ENCODE measurements at places on chromosomes 11 and 22.

DNA sequence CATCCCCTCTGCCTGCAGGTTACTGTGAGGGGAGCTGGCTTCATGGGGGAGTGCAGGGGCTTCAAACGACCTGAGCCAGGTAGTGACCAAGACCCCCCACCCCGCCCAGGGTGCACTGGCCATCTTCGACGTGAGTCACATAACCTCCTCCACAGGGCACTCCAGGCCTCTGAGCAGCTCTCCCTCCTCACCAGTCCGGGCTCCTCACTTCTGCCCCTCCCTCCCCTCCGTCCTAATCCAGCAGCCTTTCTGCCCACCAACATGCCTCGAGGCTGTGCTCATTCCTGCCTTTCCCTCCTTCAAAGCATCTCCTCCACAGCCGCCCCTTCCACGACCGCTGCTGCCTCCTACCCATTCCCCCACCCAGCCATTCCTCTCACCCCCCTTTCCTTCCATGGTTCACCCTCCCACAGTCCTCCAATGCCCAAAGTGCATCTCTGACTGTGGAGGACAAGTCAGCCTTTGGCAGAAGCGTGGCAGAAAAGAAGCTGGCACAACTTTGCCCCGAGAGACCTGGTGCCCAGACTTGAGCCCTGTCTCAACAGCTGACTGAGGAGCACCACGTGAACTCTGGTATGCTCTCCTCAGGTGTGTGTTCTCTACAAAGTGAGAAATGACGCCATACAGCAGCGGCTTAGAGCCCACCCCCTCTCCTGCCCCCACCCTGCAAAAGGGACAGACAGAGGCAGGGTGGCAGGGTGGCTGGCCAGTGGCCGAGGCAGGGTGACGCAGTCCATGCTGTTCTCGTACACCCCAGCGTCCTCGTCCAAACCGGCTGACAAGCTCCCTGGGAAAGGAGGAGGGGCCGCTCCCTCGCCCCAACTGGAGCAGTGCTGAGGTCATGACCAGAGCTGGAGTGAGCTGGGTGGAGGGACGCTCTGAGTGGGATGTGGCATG, 30.4 kb downstream of the OPCML start:
- no peak for DNase-seq

GRCh38 chr11:25163421-25163820, 666.6 kb downstream of the LUZP2 start:
- no peak for DNase-seq

GRCh38 chr11:26947904-26948639, 45.8 kb upstream of the FIBIN start:
- DNase-seq: no peak

GRCh38 chr11:3194016-3194816, 24.4 kb downstream of the MRGPRG start:
- no peak for DNase-seq

GRCh38 chr11:57432149-57432561, 5.2 kb upstream of the SLC43A3 start:
- no peak for DNase-seq

DNA sequence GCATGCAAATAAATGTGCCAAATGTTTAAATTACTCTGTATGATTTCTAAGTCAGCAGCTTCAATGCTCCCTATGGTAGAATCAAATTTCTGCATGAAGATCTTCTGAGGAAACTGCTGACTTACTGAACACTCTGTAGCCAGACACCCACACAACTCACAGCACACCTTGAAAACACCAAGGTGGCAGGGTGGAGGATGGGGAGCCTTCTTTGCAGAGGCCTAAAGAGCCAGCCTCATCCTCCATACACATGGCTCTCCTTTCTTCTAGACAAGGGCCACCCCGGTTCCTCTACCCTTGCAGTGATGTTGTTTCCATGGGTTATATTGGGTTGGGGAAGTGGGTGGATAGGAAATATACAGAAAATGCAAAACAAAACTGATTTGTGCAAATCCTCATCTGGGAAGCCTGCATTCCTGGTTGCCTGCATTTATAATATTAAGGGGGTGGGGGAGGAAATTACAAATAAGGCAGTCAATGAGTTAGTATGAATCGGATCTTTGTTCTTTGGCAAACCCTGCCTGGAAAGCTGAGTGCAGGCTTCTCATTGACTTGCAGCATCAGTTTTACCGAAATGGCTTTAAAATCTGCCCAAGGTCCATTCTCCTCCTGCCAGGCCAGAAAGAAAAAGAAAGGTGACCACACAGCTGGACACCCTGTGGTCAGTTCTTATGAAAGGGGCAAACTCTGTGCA, 15.8 kb upstream of the ETS1 start:
- DNase-seq: no peak

GRCh38 chr11:4095509-4096230, 1.1 kb downstream of the RRM1 start:
- no peak for DNase-seq

- DNase-seq: no peak
Measured at GRCh38 chr11:62805961-62806441, 761 bp upstream of the NXF1 start.

DNA sequence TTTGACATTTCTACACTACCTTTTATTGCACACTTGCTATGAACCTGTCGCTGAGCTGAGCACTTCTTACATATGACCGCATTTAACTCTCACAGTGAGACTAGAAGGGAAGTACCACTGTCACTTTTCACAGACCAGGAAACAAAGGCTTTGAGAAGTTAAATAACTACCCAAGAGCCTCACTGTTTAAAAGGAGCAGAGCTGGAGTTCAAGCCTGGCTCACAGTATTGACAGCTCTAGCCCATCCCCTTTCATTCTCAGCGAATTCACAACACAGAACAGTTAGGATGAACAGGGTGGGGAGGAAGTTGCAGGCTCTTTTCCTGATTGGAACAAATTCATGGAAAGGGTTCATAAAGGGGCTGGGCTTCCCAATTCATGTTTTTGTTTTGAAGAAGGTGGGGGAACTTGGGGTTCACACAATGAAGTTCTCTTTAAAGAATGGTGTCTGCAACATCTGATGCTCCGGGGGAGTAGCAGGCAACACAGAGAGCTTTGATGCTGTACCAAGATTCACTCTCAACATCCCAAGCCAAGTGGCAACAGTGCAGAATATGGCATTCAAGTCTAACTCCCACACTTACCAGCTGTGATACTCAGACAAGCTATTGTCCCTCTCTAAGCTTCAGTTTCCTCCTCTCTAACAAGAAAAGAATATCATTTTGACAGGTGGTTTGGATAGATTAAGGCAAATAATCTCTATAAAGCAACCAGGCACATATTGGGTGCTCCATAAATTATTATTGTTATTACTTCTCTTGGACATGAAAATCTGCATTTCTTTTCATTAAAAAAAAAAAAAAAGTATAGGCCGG, 17.2 kb downstream of the SCGB1A1 start:
- DNase-seq: no peak

- DNase-seq: no peak
Measured at GRCh38 chr11:1078191-1078601, 3.5 kb downstream of the MUC2 start.

DNA sequence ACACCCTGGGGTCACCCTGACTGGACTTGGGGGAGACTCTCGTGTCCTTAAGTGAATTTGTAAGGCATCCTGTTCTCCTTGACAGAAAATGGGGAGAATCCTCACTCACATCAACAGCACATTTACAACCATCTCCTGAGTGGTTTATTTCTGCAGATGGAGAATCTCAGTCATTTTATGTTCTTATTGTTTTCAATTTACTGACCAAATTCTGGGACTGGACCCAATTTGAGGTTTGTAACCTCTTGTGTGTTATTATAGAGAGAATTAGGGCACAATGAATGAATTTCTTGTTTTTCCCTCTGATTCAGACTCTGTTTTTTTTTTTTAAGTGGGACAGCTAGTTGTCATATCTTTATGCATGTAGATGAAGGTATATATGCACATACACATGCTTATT, 104.9 kb downstream of the ADAMTS15 start:
- DNase-seq: no peak

DNA sequence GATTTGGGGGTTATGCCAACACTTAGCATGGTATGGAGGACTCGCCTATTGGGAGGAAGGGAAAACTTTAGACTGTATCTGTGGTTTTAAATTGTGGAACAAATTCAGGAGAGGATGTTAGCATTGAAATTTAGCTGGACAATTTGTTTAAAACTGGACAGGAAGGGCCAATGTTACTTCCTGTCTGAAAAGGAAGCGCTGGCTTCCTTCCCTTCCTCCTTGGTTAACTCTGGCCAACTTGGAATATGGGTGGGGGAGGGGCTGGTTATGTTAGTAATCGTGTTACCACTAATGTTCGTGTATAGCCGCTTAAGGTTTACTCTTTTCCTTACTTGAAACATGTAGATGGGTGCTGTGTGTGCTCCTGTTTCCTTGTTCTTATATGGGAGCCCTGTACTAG, 13.9 kb downstream of the CTNND1 start:
- no peak for DNase-seq

DNA sequence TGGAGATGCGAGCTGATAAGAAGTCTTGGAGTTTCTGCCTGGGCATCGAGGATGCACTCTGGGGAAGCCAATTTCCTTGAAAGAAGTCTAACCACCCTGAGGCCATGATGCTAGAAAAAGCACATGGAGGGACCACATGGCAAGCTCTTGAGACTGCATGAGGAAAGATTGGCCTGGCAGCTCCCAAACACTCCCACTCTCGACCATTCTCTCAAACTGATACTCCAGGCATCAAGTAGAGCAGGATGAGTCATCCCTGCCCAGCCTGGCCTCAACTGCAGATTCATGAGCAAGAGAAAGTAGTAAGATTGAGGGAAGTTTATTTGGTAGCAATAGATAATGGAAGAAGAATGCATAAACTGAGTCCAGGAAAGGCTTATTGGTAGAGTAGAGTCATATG, 194.3 kb downstream of the KIF18A start:
- no peak for DNase-seq

DNA sequence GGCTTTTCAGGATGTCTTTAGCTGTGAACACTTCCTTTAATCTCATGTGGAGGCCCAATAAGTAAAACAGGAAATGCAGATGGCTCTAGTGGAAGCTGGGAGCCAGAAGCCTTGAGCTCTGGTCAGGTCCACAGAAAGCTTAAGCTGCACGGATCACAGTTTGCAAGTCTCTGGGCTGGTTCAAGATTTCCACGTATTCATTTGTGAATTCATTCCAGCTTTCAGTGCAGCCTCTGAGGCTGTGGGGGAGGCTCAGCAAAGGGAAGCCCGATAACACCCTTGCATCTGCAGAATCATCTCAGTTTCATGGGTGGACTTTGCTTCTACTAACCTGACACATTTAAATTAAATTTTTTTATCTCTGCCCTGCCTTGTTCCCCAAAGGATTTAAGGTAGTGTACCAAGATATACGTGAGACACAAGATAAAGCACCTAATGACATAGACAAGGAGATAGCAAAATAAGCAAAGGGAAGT, 65.6 kb downstream of the ISX start:
- DNase-seq: no peak

DNA sequence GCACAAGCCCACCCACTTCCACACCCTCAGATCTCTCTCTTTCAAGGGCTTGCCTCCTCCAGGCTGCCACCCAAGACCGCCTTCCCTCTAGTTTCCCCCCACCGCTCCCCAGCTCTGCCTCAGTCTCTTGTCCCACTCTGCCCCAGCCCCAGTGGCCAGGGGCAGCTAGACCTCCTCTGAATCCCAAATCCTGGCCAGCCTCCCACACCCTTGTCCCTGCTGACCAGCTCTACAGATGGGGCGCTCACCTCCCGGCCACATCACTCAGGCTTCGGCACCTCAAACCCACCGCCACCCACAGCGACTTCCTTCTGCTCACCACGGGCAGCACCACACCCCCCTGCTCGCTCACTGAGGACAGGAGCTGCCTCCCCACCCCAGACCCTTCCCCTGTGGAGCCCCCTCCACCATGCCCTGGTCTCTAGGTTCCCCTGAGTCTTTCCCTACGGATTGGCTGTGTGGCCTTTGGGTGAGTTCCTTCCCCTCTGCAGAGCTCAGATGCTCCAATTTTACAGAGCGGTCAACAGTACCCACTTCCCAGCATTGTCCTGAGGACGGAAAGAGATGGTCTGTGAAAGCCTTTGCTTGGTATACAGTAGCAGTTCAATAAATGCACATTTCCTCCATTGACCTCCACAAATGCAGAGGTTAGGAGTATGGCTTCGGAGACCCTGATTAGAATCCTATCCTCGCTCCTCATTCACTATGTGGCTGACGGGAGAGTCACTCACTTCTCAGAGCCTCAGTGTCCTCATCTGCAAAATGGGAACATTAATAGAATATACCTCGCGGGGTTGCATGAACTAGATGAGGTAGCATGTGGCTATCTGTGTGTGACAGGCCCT, 11.5 kb upstream of the SPI1 start:
- DNase-seq: no peak

DNA sequence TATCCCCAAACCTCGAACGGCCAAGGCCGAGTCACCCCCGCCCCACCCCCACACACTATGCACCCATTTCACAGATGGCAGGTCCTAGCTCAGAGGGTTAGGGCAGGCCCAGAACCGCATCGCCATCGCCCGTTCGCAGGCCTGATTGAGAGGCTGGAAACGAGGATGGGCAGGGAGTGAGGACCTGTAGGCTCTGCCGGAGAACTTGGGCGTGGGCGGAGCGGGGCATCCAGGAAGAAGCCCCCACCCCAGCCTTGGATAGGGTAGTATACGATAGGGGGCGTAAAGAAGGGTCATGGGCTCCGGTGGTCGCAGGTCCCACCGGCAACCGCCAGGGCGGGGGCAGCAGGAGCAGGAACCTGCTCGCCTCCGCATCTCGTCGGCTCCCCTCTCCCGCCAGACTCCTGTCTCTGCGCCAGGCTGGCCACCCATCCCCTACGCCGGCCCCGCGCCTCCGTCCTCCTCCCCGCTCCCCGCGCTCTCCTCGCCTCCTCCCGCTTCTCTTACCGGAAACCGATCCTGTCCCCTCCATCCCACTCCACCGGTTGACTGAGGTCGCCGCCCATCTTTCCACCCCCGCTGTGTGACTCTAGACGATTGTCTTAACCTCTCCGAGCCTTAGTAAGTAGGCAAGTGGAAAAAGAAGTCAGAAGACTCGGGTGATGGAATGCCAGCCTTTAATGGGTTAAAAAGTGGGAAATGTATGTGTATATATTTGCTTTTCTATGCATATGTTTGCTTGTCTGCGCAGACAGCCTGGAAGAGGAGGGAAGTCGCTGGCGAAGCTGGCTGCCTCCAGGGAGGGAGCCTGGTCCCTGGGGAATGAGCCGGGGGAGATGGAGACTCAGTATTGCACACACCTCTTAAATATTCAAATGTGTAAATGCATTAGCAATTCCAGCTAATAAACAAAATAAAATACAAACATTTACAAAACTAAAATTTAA, 52.8 kb downstream of the CYTH4 start:
- no peak for DNase-seq

- DNase-seq: no peak
Measured at GRCh38 chr11:26286472-26287066, 45.4 kb upstream of the ANO3 start.

GRCh38 chr11:100706179-100706578, 19.1 kb downstream of the ARHGAP42 start:
- DNase-seq: no peak

All from lower leg skin (tissue), 4 donors.